Tibial nerve (tissue), 4 donors: ENCODE measurements at places on chromosomes 13 and 19. TPM values are rescaled to one million over a fixed set of nuclear protein-coding genes. Genes with fewer than 3 reads are reported as not detected.
A peak's percentile ranks its signal among the peaks of the same experiment; 100 is the strongest.

The BEST2 gene
- total RNA-seq: not detected

GRCh38 chr13:49806126-49806536, 13.6 kb upstream of the KPNA3 start:
- no peaks in the 10 kb centered on the region for H3K27me3 ChIP-seq
- H3K4me3 ChIP-seq: no peak overlapping the region
- H3K4me1 ChIP-seq: no peaks in the 10 kb centered on the region
- H3K27ac ChIP-seq: no peak overlapping the region
- no peaks in the 10 kb centered on the region for H3K36me3 ChIP-seq
- no peak for DNase-seq

DNA sequence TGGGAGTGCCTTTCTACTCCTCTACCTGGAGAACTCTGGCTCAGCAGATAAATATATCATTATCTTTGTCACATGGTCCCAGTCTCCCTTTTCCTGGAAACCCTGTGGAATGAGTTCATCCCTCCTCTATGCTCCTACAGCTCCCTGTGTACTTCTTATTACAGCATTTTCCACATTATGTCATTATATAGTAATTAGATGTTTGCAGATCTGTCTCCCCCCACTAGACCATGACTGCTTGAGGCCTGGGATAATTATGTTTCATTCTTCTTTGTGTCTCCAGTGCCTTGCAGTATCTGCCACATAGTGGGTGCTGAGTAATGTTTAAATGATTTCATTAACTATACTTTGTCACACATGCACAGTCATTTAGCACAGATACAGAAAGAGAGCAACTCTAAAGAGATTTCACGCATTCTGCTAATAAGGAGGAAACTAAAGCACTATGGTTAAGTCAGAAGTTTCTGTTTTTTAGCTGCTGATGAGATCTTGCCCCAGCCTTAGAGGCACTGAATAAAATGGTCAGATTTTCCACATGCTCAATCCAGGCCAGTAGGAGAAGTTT, 66.1 kb upstream of the DIAPH3 start:
- no peak overlapping the region for H3K4me3 ChIP-seq
- DNase-seq: no peak
- no peaks in the 10 kb centered on the region for H3K36me3 ChIP-seq
- H3K4me1 ChIP-seq: peaks cover 8% of the 10 kb centered on the region

- H3K27me3 ChIP-seq: no peaks in the 10 kb centered on the region
- DNase-seq: no peak
- H3K27ac ChIP-seq: peak overlapping the region; percentile 2
- H3K4me3 ChIP-seq: no peak overlapping the region
These were observed 18.0 kb downstream of the RAB3D start for GRCh38 chr19:11321191-11322126.

- no peaks in the 10 kb centered on the region for H3K27me3 ChIP-seq
- H3K27ac ChIP-seq: no peak overlapping the region
- no peaks in the 10 kb centered on the region for H3K36me3 ChIP-seq
- H3K4me1 ChIP-seq: no peaks in the 10 kb centered on the region
These were observed 310.0 kb downstream of the TEX29 start for GRCh38 chr13:111630406-111630805.

- no peak overlapping the region for H3K4me3 ChIP-seq
- no peaks in the 10 kb centered on the region for H3K36me3 ChIP-seq
These were observed 31.6 kb upstream of the METTL21C start for GRCh38 chr13:102726430-102726829.

GRCh38 chr13:47135800-47136503, 239.1 kb upstream of the HTR2A start:
- no peak overlapping the region for H3K27ac ChIP-seq
- no peak for DNase-seq
- no peaks in the 10 kb centered on the region for H3K36me3 ChIP-seq
- H3K4me3 ChIP-seq: no peak overlapping the region
- no peaks in the 10 kb centered on the region for H3K4me1 ChIP-seq

The SLC10A2 gene
- total RNA-seq: not detected

The WDFY2 gene
- total RNA-seq: 17.8 TPM

- no peaks in the 10 kb centered on the region for H3K36me3 ChIP-seq
- no peak overlapping the region for H3K27ac ChIP-seq
- no peaks in the 10 kb centered on the region for H3K27me3 ChIP-seq
- DNase-seq: no peak
These were observed 11.8 kb upstream of the EDNRB start for GRCh38 chr13:77930430-77930829.
